Temporal lobe (tissue), 4 donors: ENCODE measurements at places on chromosomes 1 and 21. TPM values are rescaled to one million over a fixed set of nuclear protein-coding genes. Genes with fewer than 3 reads are reported as not detected.

The S100A6 gene
- total RNA-seq = 8.1 TPM

The UQCRHL gene
- 1.2 TPM for total RNA-seq

The MYBPHL gene
- not detected for total RNA-seq

The RASSF5 gene
- total RNA-seq = 0.98 TPM

The ARHGEF11 gene
- total RNA-seq = 28.8 TPM

The LCE1E gene
- not detected for total RNA-seq

The AGBL4 gene
- 3.0 TPM for total RNA-seq

The CDC42BPA gene
- total RNA-seq = 137 TPM

The KCNK1 gene
- total RNA-seq = 3.0 TPM

The MRPL9 gene
- 40.6 TPM for total RNA-seq

The SYT6 gene
- 13.5 TPM for total RNA-seq

The DNAH14 gene
- total RNA-seq = 16.5 TPM

The ARMH1 gene
- 3.2 TPM for total RNA-seq

The TTC22 gene
- total RNA-seq = 0.49 TPM

The NTMT2 gene
- total RNA-seq = 0.49 TPM

The FGR gene
- 1.7 TPM for total RNA-seq

The TTC39A gene
- total RNA-seq = 0.49 TPM

The COL24A1 gene
- total RNA-seq = 0.74 TPM

The PTGER3 gene
- total RNA-seq = 1.2 TPM

The SPRR1B gene
- total RNA-seq = not detected

The KCNJ6 gene
- total RNA-seq = 13.8 TPM

The KISS1 gene
- not detected for total RNA-seq

The DCAF8 gene
- total RNA-seq = 47.9 TPM

The DISC1 gene
- 4.4 TPM for total RNA-seq

The SERPINC1 gene
- total RNA-seq = not detected

The FCRL6 gene
- 0.25 TPM for total RNA-seq

The ZNF648 gene
- total RNA-seq = 0.25 TPM

The COL9A2 gene
- total RNA-seq = 6.9 TPM

The GPATCH3 gene
- 9.3 TPM for total RNA-seq

The CLCA2 gene
- total RNA-seq = under 0.01 TPM

The RRAGC gene
- 25.8 TPM for total RNA-seq

The IFNAR1 gene
- total RNA-seq = 48.2 TPM
